Activated naive CD4-positive, alpha-beta T cell treated with anti-CD3 and anti-CD28 coated beads, Interleukin-2, amount 50 U/mL, for 16 hours (primary cell): ENCODE measurements at places on chromosomes 7 and 10.

GRCh38 chr7:65371468-65371867 lies 2.2 kb upstream of the ZNF92 start:
- DNase-seq = no peak

GRCh38 chr7:26856176-26856985 lies 8.0 kb downstream of the SKAP2 start:
- no peak for DNase-seq

GRCh38 chr7:100266576-100267354 lies 40.7 kb upstream of the SPDYE3 start:
- DNase-seq = no peak

GRCh38 chr7:40041456-40041855 lies 91.4 kb downstream of the CDK13 start:
- no peak for DNase-seq

- DNase-seq = no peak
Measured at GRCh38 chr10:117166418-117167345, 28.6 kb upstream of the VAX1 start.

DNA sequence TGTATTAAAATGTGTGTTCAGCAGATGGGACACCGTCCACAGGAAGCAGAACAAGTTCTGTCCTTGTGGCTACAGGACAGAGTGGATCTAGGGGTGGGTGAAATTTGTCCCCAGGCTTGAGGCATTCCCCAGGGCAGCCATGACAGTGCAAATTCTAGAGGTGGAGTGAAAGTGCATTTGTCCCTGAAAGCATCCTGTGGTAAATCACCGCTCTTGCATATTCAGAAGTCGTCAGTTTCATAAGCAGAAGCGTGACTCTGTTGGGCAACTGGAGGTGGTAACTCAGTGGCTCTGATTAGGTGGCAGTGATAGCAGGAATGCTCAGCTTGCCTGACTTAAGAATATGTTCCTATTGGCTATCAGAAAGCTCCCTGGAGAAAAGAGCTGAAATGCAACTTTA lies 96.6 kb downstream of the SNX10 start:
- DNase-seq = no peak

DNA sequence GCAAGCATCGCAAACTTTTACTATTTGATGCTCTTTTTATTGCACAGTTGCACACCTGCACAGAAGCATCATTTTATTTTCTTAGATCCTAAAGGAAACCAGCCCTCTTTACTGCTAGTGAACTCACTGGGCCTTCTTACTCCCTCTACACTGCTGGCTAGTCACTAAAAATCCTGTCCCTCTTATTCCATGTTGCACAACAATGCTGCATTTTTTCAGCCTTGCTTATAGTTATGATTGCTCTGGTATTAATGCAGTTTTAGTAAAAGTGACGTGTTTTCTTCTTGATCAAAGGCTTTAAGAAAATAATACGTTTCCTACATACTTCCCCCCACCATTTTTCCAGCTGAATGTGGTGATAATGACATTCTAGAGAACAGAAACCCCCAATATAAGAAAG lies 132.9 kb upstream of the FAM3C start:
- no peak for DNase-seq
